Cardiac septum (tissue), 1 donor: ENCODE measurements at places on chromosomes 11 and 22. TPM values are rescaled to one million over a fixed set of nuclear protein-coding genes. Genes with fewer than 3 reads are reported as not detected.

- no peak for DNase-seq
Measured at GRCh38 chr11:36006556-36006955, 62.7 kb downstream of the LDLRAD3 start.

DNA sequence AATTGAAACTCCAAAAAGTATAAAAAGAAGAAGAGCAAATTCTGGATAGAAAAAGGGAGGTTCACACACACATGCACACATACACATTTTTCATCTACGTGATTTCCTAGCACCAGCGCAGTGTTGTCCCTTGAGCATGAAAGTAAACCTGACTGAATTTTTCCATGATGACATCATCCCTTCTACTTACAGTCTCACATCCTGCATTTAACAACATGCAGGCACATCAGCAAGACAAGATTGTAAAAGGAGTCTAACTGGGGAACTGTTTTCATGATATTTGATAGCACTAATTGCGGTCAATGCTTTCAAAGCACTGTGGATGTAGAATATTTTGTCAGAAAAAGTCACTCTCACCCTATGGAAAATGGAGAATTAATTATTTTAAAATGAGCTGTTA, 36.6 kb downstream of the GAS2 start:
- no peak for DNase-seq

DNA sequence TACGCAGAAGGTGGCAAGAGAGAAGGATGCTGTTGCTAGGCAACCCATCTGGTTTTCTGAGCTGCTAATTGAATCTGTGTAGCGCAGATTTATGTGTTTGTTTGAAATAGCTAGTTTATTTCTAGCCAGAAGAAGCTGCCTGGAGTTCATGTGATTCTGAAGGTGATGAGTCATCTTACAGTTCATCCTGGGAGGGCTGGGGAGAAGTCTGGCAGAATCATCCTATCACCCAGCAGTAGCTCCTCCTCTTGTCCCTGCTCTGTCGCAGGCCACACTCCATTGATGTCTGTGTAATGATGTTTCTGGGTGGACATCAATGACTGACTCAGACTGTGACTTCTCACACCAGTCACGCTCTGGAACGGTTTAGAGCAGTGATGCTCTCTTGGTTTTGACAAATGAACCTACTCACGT, 4.8 kb upstream of the FBXO7 start:
- DNase-seq: no peak

GRCh38 chr11:106523921-106524320, 446.5 kb downstream of the AASDHPPT start:
- DNase-seq: no peak

SCGB1C1 gene
- total RNA-seq: not detected

E2F8 gene
- 4.5 TPM for total RNA-seq
